Tibial nerve (tissue), 4 donors: ENCODE measurements at places on chromosomes 7 and 10. TPM values are rescaled to one million over a fixed set of nuclear protein-coding genes. Genes with fewer than 3 reads are reported as not detected.

- no peak for DNase-seq
Observed at GRCh38 chr7:136050462-136050847, 73.3 kb upstream of the MTPN start.

- DNase-seq, result no peak
Observed at GRCh38 chr10:97336942-97337831, 2.7 kb upstream of the FRAT2 start.

- no peak for DNase-seq
Observed at GRCh38 chr7:22005151-22005550, 59.5 kb upstream of the CDCA7L start.

CALHM3 gene
- not detected for total RNA-seq

BAG3 gene
- 38.4 TPM for total RNA-seq

DNA sequence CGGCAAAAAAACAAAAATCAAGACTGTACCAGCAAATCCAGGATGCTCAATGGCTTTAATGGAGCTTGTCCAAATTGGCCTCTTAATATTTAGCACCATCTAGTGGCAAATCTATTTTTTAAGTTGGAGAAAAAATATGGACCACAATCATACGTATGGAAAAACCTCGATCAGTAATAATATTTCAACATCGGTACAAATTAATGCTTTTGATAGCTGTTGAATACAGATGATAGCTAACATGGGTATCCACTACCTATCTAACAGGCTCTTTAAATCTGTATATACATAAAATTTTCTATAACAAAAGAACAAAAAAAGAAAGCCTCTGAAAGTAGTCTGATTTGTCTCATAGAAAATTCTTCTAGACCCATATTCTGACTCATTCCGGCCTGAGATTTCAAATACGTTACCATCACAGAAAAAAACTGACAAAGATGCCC lies 29.2 kb downstream of the COA1 start:
- no peak for DNase-seq

EBLN1 gene
- not detected for total RNA-seq

DNA sequence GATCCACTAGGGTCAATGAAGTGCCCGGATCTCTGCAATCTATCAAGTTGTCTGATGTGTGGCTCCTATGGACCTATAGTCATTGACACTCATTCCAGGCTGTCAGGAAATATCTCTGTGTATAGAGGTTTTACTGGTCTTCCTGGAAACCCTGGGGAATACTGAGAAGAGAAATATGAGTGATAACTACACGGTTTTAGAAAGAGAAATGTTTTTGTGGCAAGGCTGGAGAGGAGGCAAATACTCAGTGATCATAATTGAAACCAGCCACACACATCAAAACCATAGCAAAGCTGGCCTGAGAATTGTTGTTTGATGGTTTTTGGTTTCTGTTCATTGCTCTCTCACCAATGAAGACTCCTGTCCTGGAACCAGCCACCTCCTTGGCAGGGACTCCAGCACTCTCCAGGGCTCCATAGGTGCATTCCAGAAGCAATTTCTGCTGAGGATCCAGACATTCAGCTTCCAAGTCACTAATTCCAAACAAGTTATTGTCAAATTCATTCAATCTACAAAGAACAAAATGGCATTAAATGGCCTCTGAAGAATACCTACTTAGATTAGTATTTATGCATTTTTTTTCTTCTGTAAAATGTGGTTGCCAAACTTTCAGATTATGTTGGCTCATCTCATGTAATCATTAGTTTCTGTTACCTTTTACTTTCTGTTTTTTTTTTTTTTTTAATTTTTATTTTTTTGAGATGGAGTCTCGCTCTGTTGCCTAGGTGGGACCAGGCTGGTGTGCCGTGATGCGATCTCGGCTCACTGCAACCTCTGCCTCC lies 108.6 kb upstream of the ABI1 start:
- no peak for DNase-seq

IL6 gene
- 6.3 TPM for total RNA-seq

DNA sequence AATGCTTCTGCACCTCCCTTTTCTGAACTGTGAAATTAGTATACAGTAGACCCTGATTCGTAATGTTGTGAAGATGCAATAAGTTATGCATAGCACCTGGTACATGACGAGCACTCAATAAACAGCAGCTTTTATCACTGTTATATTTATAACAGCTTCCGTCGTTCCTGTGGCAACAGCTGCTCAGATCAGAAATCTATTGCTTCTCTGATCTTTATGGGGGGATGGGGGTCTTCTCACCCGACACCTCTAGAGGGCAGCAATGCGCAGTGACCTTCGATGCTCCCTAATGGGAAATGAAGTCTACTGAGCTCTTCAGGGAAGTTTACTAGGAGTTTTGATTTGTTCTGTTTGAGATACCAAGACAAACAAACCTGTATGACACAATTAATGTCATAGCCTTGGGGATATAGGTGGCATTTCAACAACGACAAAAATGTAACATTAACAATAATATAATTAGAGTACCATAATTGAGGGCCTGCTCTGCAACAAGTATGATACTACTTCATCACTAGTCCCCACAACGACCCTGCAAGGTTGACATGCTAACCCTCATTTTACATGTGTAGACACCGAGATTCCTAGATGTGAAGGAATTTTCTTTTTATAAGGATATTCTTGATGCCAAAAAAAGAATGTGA lies 289.6 kb downstream of the SFMBT2 start:
- no peak for DNase-seq

RAB19 gene
- not detected for total RNA-seq

DNA sequence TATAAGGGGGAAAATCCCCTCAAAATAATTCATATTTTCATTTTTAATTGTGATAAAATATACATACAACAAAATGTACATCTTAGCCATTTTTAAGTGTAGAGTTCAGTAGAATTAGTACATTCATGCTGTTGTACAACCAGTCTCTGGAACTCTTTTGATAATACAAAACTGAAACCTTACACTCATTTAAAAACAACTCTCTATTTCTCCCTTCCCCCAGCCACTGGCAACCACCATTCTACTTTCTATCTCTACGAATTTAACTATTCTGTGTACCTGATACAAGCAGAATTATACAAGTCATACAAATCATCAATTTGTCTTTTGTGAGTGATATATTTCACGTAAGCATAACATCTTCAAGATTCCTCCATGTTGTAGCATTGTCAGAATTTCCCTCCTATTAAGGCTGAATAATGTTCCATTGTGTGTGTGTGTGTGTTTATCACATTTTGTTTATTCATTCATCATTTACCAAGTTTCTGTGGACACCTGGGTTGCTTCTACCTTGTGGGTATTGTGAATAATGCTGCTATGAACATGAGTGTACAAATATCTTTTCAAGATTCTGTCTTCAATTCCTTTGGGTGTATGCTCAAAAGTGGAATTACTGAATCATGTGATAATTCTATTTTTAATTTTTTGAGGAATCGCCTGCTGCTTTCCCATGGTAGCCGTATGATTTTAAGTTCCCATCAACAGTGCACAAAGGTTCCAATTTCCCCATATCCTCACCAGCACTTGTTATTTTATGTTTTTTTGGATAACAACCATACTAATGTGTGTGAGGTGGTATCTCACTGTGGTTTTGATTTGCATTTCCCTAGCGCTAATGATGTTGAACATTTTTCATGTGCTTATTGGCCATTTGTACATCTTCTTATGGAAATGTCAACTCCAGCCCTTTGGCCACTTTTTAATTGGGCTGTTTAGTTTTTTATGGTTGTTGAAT lies 4.7 kb upstream of the EBLN1 start:
- DNase-seq, result no peak

CUTC gene
- 46.1 TPM for total RNA-seq

GRCh38 chr10:12701696-12702095 lies 299.8 kb downstream of the CCDC3 start:
- no peak for DNase-seq

DNA sequence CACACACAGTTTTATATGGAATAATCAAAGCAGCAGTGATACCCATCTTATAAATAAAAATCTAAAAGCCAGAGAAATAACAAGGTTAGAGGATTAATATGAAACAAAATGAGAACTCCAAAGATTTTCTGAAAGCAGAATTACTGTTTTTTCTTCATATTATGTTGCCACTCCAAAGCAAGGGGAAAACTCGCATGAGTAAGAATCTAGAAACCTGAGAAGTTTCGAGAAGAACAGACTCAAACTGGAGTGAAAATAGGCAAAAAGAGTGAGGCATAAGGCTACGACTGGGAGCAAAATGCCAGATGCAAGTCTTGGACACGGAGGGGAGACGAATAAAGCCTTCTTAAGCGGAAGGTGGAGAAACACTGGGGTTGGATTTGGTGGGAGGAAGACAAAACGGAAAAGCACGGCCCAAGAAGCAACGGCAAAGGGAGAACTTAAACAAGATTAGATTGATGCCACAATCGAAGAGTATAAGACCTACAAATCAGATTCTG lies 923 bp downstream of the TNPO3 start:
- DNase-seq, result no peak

CCM2 gene
- total RNA-seq, result 44.2 TPM

GRCh38 chr10:126439942-126440341 lies 51.7 kb upstream of the ADAM12 start:
- no peak for DNase-seq

- no peak for DNase-seq
Observed at GRCh38 chr7:97460433-97460832, 271.5 kb upstream of the TAC1 start.

GRCh38 chr10:59750155-59750945 lies 2.9 kb downstream of the MRLN start:
- no peak for DNase-seq

- no peak for DNase-seq
Observed at GRCh38 chr7:13069841-13070240, 382.4 kb downstream of the ARL4A start.

DNA sequence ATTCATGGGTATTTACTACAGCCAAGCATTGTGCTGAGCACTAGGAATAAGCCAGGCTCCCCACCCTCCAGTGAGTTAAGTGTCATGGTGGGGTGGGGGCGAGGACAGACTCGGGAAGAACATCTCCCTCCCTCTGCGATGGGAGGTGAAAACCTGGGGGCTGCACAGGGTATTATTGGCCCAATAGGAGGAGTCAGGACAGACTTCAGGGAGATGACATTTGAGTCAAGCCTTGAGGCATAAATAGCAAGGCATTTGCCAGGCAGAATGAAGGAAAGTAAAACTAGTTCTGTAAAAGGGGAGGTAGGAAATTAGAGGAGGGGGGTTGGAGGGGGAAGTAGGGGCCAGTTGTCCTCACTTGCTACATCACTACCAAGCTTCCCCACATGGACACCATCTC lies 18.9 kb downstream of the NKX2-3 start:
- DNase-seq, result no peak

- no peak for DNase-seq
Observed at GRCh38 chr7:23893176-23893941, 183.3 kb downstream of the STK31 start.

GPR15LG gene
- not detected for total RNA-seq

DNA sequence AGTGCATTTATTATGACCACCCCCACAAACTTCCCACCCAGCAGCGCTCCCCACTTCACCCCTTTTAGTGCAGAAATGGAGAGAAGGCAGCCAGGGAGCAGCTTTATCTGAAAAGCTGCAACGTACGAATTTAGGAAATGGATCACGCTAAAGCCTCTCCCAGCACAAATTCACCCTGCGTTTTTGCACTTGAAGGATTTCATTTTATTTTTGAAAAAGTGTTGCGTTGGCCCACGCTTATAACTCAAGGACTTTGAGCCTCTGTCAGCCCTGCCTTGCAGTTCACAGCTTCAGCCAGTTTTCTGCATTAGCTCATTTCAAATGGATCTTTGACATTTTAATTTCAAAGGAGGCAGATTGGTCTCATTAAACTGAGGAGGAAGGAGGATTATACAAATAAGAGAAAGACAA lies 556.1 kb downstream of the KCNMA1 start:
- DNase-seq, result no peak

- no peak for DNase-seq
Observed at GRCh38 chr10:68435803-68436202, 28.7 kb upstream of the RUFY2 start.

DNA sequence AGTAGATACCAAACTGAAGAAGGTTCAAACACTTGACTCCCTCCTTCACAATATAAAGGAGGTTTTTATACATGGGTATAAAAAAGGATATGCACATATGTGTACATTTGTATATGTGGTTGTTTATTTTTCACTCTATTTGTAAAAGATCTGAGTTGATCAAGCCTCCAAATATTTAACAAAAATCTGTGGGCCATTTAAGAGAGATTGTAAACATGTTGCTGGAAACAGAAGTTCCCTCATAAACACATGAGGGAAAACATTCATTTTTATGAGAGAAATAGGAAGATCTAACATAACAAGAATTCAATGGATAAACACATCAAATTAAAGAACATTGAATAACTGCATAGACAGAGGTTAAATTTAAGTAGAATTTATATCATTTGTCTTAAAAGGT lies 81.7 kb downstream of the COL28A1 start:
- no peak for DNase-seq

FOXP2 gene
- 18.0 TPM for total RNA-seq

GRCh38 chr7:25913598-25914224 lies 238.3 kb upstream of the NFE2L3 start:
- DNase-seq, result no peak

ABHD11 gene
- total RNA-seq, result 7.5 TPM

TRIL gene
- 2.8 TPM for total RNA-seq

AP4M1 gene
- 27.8 TPM for total RNA-seq

RHEB gene
- total RNA-seq, result 100 TPM

DNA sequence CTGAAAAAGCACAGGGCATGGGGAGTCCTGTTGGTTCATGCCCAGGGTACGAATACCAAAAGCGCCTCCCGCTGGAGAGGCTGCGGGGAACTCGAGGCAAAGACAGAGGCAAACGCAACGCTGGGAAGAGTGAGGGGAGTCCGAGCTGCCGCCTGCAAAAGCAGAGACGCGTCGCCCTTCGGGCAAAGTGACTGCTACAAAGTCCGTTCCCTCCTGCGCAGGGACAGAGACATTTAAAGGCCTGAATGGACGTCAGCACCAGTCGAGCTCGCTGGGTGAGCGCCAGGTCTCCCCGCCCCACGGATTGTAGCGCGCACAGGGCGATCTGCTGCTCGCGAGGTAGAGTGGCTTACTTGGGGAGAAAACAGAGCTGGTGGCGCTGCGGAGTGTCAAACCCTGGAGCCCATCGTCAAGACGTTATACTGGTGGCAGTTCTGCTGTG lies 732.8 kb downstream of the ZWINT start:
- DNase-seq, result no peak

- DNase-seq, result no peak
Observed at GRCh38 chr10:14703631-14704001, 71.1 kb downstream of the FAM107B start.

- DNase-seq, result no peak
Observed at GRCh38 chr7:98203261-98203963, 7.8 kb upstream of the BHLHA15 start.

JCAD gene
- 40.8 TPM for total RNA-seq

GRCh38 chr10:95456516-95456915 lies 104.7 kb downstream of the SORBS1 start:
- DNase-seq, result no peak

- DNase-seq, result no peak
Observed at GRCh38 chr7:47035522-47035921, 546.4 kb downstream of the TNS3 start.
